Renal pelvis (tissue), 12 donors: ENCODE measurements at places on chromosomes 16 and 17. TPM values are rescaled to one million over a fixed set of nuclear protein-coding genes. Genes with fewer than 3 reads are reported as not detected.

ALOX15B gene
- 2.0 TPM for polyA plus RNA-seq

ITGB3 gene
- 16.5 TPM for polyA plus RNA-seq

MPHOSPH6 gene
- 59.6 TPM for polyA plus RNA-seq

PRR29 gene
- polyA plus RNA-seq = 4.2 TPM

TRPV2 gene
- 3.2 TPM for polyA plus RNA-seq
